ENCODE measurements at places on chromosomes 3 and 15.

- no peak for DNase-seq
Measured at GRCh38 chr15:37103475-37104423, 3.4 kb upstream of the MEIS2 start.

DNA sequence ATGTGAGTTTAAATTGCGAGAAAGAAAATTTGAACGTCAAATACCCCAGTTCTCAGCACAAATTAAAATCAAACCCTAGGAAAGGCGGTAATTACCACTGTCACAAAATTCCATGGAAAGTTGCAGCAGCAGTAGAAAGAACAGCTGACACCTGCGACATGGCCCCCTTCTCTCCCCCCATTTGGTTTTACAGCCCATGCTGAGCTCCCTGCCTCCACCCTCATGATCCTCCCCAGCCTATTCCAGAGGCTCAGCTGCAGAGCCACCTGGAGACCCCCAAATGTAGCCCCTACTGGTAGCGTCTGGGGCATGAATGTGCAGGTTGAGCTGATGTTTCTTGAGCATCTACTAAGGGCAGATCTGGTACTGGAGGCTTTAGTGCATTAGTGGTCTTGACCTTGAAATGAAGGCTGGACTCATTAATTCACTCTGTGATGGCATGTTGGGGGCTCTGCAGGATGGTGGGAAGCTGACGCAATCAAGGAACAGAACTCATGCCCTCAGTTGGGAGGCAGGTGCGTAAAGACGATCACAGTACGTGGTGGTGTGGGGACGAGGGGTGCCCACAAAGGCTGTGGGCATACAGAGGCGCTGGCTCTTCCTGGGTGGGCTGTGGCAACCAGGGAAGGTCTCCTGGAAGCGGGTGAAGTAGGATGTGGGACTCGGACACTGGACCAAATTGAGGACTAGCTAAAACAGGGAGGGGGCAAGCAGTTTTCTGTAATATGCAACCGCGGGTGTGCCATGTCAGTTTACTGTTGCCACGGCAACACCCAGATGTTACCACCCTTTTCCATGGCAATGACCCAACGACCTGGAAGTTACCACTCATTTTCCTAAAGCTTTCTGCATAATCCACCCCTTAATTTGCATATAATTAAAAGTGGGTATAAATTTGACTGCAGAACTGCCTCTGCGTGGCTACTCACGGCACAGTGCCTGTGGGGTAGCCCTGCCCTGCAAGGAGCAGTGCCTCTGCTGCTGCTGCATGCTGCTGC lies 39.8 kb downstream of the PRKCD start:
- no peak for DNase-seq

DNA sequence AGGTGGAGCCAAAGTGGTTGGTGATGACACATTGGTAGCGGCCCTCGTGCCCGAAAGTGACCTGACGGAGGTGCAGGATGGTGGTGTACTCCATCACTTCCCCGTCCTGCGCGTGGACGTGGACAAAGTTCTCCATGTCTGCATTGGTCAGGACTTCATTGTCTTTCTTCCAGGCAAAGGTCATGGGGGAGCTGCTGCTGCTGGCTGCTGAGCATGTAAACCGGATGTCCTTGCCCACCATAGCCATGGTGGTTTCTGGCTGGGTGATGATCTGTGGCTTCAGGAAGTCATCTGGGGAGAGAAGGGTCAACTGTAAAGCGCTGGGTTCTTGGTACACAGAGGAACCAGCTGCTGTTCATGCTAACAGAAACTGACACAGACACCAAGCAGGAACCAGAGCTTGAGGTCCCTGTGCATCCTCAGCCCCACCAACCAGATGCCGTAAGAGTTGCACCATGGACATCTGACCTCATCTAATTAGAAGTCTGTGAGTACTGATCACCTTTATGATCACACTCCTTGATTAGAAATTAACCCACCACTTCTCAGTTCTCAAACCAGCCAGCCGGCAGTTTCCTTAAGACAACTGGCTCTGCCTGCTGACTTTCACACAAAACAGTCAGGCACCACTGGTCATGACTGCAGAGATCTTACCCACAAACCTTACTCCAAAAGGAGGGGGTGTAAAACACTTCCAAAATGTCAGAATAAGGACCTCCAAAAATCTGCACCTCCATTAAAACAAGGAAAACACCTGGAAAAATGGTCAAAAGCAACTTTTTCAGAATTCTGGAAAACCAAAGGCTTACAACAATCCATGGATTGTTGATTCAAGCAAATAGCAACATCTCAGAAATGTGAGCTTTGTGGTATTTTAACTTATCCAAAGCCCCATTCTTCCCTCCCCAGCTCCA lies 114.6 kb downstream of the LRIG1 start:
- no peak for DNase-seq

- no peak for DNase-seq
Measured at GRCh38 chr3:47583320-47584075, 4.8 kb upstream of the CSPG5 start.

GRCh38 chr3:168040607-168041208 lies 55.0 kb downstream of the GOLIM4 start:
- DNase-seq: no peak

All from stimulated activated CD4-positive, alpha-beta T cell treated with anti-CD3 and anti-CD28 coated beads, Interleukin-1b, Interleukin-23, amount 100 ng/mL, for 1 hour (primary cell).